ENCODE measurements at places on chromosomes 6 and 20. TPM values are rescaled to one million over a fixed set of nuclear protein-coding genes. Genes with fewer than 3 reads are reported as not detected.
A peak's percentile ranks its signal among the peaks of the same experiment; 100 is the strongest.

The MCHR2 gene
- total RNA-seq = 11.9 TPM

DNA sequence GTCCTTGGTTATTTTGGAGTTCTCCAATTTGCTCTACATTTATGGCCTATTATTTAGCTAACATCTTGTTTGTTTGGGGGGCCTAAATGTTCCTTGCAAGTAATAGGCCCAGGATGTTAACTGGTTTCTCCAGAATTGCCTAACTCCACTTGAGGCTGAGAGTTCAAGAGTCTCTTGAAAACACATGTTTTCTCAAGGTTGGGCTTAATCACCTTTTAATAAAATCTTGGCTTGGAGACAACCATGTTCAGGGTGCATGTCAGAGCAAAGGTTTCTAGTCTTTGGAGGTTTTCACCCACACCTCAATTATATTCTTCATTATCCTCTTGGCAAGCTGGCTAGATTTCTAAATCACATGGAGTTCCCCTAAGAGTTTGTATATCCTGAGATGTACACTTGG lies 54.2 kb downstream of the KLHL31 start:
- DNase-seq = no peak

GRCh38 chr6:42756722-42757121 lies 10.8 kb upstream of the TBCC start:
- no peak for DNase-seq

GRCh38 chr20:21719592-21720214 lies 14.2 kb downstream of the PAX1 start:
- DNase-seq = peak; percentile 57

The TFAP2B gene
- total RNA-seq = not detected

DNA sequence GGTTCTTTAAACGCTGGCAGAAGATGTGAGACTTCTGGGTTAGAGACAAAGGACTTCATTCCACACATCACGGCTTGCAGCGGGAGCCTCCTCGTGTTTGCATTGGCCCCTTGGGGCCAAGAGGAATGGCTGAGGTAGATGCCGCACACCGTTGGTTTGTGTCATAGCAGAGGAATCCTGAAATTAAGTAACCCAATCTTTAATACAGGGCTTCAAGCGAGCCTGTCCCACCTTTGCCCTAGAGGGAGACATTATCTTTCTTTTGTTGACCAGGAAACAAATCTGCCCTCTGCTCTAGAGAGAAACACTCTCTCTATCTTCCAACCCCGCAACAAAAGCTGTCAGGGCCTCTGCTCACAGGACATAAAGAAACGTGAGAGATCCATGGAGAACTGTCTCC lies 277.5 kb upstream of the ZFP64 start:
- DNase-seq = no peak

All from dorsolateral prefrontal cortex (tissue), 122 donors.